ENCODE measurements at places on chromosomes 2 and 18.

DNA sequence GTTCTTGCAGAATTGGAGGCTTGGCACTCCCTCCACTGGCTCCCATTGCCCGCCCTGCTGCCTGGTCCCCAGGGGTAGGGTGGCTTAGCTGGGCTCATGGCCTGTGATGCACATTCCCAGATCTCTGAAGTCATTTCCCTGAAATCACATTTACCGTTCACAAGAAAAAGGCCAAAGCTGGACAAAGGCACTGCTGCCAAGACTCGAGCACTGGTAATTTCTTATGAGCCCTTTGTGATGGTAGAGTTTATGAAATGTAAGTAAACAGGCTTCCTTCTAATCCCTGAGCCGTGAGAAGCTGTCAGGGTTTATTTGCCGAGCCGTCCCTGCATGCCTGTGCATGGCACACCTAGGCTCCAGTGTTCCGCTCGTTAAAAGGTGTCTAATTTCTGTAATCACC is 247.2 kb upstream of the EPAS1 start:
- DNase-seq: no peak

GRCh38 chr2:61045999-61046398 is 19.7 kb upstream of the SANBR start:
- DNase-seq: no peak

GRCh38 chr2:55395724-55396605 is 23.7 kb downstream of the CCDC88A start:
- no peak for DNase-seq

DNA sequence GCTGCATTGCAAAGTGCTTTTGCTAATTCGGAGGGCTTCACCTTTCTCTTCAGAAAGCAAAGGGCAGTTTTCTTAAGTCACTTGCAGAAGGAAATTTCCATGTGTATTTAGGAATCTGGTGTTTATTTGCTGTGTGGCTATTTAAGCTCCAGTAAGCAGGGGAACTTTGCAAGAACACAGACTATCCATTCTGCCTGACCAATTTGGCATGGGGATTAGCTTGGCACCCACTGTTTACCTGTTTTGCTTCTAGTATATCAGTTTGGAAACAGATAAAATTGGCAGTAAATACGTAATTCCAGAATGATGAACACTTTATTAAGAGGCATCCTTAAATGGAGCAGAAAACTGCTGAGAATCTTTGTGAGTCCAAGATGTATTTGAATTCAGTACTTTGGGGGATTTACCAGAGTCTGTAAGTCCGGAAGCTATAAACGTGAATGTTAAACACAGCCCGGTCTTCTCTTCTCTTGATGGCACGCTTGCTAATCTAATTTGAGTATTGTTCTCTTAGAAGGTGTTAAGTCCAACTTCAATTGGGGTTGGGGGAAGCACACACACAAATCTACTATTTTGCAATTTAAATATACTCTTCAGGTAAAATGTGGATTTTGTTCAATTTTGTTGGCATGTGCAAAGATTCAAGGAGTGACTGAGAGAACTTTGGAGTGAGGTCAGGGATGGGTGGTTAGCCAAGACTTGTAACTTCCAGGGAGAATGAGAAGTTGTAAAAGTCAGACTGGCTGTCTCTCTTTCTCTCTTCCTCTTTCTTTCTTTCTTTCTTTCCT is 650 bp downstream of the ACKR3 start:
- no peak for DNase-seq

DNA sequence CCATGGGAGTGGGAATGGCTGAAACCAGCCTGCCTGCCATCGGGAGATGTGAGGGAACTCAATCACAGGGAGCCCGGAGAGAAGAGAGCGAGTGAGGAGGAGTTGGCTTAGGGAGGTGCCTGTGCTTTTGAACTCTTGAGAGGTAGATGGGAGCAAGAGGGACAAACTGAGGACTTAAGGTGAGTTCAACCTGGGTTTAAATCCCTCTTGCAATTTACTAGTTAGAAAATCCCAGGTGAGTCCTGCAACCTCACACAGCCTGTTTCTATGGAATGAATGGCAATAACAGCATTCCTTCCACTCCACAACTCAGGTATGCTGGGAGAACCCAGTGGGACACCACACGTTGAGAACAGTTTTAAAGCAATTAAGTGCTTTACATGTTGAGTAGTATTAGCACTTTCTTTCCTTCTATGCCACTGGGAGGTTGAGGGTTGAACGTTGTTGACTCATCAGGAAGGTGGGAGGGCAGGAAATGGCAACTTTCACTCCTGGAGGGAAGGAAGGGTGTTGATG is 57.3 kb downstream of the VIT start:
- DNase-seq: no peak

- DNase-seq: no peak
Measured at GRCh38 chr2:163681745-163682144, 54.1 kb downstream of the FIGN start.

DNA sequence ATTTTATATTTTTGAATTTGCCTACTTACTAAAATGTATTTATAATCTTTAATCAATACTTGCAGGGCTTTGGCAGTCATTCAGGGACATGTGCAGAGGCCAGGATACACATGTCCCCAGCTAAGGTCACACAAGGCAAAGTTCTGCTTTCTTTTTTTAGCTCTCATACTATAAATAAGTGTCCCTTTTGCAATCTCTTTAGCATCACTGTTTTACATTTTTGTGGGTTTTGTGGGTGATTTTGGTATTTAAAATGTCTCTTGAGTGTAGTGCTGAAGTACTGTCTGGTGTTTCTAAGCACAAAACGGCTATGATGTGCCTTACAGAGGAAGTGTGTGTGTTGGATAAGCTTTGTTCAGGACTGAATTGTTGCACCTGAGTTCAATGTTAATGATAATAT is 309.0 kb upstream of the GULP1 start:
- no peak for DNase-seq

- peak; percentile 50 for DNase-seq
Measured at GRCh38 chr2:206336861-206337260, 62.4 kb downstream of the ZDBF2 start.

GRCh38 chr2:3595985-3596384 is 1.1 kb downstream of the COLEC11 start:
- DNase-seq: no peak

DNA sequence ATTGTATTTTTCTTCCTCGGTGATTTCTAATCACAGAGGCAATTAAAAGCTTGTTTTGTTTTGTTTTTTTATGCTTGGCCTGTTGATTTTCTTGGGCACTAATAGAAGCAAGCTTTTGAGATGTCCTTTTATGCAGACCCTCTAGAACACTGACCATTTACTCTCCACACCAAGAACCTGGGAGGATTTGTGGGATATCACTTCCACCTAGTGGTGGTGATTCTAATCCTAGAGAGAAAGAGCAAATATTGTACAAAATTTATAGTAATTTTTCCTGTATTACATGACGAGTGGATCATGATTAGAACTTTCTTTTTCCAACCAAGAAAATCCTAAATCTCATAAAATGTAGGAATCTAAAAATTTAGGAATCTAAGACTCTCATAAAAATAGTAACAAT is 23.4 kb downstream of the NEMP2 start:
- DNase-seq: no peak

GRCh38 chr18:39701055-39701783 is 2135.6 kb upstream of the CELF4 start:
- no peak for DNase-seq

- DNase-seq: no peak
Measured at GRCh38 chr2:181189951-181190350, 209.5 kb downstream of the UBE2E3 start.

DNA sequence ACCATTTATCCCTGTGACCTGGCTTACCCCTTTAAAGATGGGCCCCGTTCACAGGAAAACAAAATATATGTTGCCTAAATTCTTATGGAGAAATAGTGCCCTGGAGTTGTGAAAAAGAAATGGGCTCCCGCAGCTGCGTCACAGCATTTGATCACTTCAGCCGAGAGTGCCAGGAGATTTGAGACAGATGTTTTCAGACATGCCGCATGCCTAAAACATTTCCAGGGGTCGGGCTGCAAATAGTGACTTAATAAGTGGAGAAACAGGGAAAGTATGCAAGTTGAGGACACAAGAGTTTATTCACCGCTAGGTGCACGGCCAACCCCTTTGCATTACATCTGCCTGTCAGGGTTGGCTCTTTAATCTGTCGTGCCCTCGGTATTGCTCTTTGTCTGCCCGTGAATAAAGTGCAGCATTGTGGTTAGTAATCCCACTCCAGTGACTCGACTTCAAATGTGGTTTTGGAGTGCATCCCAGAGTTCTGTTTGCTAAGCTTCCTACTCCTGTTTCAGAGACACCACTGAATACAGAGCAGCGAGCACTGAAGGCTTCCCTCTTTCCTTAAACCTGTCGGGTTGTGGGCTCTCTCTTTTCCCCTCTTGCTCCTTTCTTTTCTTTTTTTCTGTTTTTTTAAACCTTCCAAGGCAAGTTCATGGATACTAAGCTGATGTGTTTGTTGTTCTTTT is 187.5 kb downstream of the LTBP1 start:
- DNase-seq: no peak

- no peak for DNase-seq
Measured at GRCh38 chr18:9736286-9736835, 28.3 kb downstream of the RAB31 start.

DNA sequence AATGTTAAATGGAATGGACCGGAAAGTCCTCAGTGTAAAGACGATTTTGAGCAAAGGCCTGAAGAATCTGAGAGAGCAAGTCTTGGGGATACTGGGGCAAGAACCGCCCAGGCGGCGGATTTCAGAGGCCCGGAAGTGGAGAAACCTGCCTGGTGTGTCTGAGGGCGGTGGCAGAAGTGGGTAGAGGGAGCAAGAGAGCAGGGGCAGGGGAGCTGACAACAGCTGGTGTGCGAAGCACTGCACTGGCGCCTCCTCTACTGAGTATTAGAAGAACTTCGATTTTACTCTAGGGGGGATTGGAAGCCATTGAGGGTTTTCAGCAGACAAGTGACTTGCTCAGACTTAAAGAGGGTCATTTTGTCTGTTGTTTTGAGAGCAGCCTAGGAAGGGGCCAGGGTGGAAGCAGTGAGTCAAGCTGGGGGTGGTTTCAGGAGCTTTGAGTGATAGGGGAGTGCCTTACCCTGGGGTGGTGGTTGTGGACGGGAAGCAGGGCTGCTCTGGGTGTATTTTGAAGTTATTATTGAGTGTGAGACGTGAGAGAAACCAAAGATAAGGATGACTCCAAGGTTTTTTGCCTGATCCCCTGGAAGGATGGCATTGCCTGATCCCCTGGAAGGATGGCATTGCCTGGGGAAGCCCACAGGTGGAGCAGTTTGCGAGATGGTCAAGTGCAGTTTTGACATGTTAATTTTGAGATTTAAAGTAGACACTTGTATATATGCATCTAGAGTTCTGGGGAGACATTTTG is 52.5 kb downstream of the ZNF236 start:
- no peak for DNase-seq

GRCh38 chr2:74577448-74577847 is 22.9 kb downstream of the DOK1 start:
- no peak for DNase-seq

DNA sequence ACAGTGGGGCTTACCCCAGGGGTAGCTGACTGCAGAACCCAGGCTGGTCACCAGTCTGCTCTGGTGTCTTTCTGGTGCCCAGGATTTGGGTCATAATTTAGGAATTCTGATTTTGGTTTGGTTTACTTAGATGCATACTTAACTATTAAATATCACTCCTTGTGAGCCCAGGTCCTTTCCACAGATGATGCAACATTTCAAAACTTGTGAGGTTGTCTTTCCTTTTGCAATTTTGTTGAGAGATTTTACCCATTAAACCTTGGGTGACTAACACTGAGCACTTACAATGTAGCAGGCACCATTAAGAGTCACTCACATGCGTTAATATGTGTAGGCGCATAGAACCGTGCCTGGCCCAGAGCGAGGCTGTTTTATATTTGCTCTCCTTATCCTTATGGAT is 61.8 kb upstream of the RPL31 start:
- no peak for DNase-seq

DNA sequence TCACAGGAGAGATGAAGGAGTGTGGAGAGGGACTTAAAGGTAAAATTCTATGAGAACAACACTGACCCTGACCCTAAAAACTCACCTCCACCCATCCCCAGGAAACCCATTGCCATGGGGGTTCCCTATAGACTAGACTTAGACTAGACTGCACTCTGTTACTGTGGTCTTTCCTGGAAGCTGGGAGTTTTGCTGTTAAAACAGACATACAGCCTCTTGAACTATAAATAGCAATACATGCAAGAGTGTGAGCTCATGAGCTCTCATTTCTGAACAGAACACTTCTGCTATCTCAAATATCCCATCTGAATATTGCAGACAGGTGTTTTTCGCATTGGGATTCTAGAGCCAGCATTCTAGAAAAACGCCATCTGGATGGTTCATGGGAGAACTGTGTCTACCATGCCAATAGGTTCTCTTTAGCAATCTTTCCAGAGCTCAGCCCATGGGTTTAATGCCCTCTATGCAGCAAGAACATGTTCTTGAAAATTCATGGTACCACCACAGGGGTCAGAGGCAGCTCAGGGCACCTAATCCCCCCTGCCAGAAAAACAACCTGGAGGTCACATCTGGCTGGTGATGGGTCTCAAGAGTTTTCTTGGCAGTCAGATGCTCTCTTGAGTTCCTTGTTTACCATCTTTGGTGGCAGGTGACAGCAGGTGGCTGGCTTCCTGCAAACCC is 51.9 kb downstream of the SLC14A2 start:
- DNase-seq: no peak

GRCh38 chr2:229800997-229801754 is 86.8 kb upstream of the DNER start:
- no peak for DNase-seq

GRCh38 chr2:123771928-123772632 is 253.0 kb upstream of the CNTNAP5 start:
- DNase-seq: no peak

DNA sequence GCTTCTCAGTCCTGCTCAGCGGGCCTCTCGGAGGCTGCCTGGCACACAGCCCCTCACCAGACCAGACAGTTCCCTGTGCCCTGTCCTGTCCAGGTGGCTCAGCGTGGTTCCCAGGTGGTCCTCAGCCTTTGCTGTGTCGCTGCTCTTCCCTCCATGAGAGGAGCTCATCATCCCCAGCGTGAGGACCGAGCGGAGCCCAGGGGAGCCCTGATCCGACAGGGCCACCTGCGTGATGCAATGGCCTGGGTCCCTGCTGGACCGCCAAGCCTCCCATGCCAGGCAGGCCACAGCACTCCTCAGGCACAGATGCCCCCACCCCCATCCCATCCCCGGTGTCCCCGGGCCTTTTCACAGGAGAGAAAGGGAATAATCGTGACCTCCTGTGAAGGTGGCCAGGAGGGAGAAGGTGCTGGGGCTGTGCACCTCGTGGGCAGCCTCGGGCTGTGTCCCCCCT is 4.3 kb downstream of the GPC1 start:
- no peak for DNase-seq

DNA sequence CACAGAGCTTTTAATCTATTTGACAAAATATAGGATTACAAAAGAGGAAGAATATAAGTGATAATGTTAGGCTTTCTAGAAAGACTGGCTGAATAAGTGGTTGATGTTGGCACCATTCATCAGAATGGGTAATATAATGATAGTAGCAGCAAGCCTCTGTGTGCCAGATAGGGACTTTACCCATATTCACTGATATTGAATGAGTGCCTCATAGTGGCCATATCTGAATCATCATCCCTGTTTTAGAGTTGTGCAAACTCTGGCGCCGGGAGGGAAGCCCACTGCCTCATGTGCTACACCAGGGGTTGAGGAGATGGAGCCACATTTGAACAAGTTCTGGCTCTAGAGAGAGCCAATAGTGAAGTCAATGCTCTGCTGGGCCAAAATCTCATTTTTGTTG is 368.7 kb upstream of the CRIM1 start:
- no peak for DNase-seq

GRCh38 chr2:187138265-187138664 is 289.3 kb upstream of the ZSWIM2 start:
- DNase-seq: no peak

GRCh38 chr18:75362435-75362834 is 65.1 kb downstream of the SMIM21 start:
- DNase-seq: no peak

- no peak for DNase-seq
Measured at GRCh38 chr2:160064916-160065315, 2.5 kb upstream of the PLA2R1 start.
